CD8-positive, alpha-beta T cell (primary cell): ENCODE measurements at places on chromosomes 5 and 9. TPM values are rescaled to one million over a fixed set of nuclear protein-coding genes. Genes with fewer than 3 reads are reported as not detected.

Gene C9orf50
- not detected for total RNA-seq

Gene PCDH1
- 0.24 TPM for total RNA-seq

DNA sequence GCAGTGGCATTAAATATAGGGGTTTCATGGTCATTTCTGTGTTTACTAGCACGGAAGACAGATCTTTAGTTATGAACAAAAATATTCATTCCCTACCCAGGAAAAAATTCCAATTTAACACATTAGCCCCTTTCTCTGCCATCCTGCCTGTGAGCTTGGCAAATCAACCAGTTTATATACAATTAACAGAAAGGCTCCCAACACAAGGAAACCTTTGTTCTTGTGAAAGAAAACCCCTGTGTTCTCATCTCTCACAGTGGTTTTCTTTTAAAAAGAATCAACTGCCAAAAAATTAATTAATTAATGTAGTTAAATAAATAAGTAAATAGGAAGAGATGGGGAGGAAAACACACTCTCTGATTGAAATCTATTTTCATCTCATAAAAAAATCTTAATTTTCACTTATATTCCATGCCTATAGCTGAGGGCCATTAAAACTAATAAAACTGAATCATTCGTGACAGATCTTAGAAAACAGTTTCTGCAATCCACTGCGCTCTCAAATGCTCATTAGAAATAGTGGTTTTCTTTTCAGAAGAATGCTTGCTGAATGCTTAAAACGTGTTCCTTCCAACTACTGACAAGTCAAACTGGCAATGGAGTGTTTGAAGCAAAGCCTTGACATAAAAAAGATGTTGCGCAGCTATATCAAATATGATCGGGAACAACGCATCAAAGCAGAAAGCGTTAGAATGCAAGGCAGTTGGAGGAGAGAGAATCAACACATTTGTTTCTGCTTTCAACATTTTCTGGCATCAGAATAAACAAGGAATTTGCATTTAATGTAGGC is 387.7 kb downstream of the TLR4 start:
- DNase-seq, result no peak

Gene SLC23A1
- total RNA-seq, result not detected

- peak; percentile 42 for DNase-seq
Measured at GRCh38 chr5:119275601-119276173, 80.1 kb upstream of the TNFAIP8 start.

GRCh38 chr9:112446526-112446925 is 40.1 kb upstream of the KIAA1958 start:
- DNase-seq, result no peak

GRCh38 chr5:120083851-120084542 is 380.1 kb upstream of the PRR16 start:
- DNase-seq, result no peak
